ENCODE measurements at places on chromosomes 1 and 21.
A peak's percentile ranks its signal among the peaks of the same experiment; 100 is the strongest.

DNA sequence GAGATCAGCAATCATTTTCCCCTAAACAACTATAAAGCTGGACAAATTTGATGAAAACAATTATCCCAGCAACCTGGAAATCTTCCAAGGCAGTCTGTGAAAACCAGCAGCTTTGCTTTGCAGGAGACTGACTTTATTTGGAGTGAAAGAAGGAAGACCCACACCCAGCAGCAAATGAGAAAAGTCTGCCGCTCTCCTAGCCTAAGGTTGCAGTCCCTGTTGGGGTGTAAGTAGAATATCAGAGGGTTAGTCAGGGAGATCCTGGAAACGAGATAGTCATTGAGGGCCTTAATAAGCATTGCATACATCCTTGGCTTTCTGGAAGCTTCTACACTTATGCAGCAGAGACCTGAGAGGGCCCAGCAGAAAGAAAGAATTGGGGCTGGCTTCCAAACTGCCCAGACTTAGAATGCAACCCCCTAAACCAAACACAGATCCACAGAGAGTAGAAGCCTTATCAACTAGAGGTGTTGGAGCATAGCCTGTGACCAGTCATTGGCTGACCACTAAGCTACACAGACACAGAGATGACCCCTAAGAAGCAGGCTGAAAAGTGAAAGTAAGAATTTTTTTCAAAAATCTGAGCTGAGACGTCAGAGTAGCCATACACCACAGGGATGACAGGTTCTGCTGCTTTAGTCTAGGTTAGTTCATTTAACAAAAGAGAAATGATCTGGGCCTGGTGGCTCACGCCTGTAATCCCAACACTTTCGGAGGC lies 98.3 kb downstream of the LYPLAL1 start:
- DNase-seq: peak; percentile 59

DNA sequence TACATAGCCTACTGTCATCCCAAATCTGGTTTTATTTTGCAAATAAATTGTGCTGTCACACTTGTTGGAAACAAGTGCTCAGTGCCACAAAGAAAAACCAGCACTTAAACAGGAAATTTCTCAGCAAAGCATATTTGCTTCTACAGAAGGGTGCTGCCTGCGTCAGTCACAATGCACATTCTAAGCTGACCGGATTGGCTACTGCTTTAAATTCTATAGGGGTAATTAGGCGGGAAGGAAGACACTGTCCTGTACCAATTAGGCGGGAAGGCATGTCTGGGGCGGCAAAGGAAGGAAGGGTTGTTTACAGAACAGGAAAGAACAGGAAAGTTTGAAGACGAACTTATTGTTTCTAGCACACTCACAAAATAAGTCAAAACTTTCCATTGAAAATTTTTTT lies 2.8 kb downstream of the IFI16 start:
- DNase-seq: no peak

- no peak for DNase-seq
These were observed 47.9 kb downstream of the GON4L start for GRCh38 chr1:155809088-155809487.

- DNase-seq: peak; percentile 91
These were observed 65.0 kb upstream of the DISP3 start for GRCh38 chr1:11413986-11414391.

DNA sequence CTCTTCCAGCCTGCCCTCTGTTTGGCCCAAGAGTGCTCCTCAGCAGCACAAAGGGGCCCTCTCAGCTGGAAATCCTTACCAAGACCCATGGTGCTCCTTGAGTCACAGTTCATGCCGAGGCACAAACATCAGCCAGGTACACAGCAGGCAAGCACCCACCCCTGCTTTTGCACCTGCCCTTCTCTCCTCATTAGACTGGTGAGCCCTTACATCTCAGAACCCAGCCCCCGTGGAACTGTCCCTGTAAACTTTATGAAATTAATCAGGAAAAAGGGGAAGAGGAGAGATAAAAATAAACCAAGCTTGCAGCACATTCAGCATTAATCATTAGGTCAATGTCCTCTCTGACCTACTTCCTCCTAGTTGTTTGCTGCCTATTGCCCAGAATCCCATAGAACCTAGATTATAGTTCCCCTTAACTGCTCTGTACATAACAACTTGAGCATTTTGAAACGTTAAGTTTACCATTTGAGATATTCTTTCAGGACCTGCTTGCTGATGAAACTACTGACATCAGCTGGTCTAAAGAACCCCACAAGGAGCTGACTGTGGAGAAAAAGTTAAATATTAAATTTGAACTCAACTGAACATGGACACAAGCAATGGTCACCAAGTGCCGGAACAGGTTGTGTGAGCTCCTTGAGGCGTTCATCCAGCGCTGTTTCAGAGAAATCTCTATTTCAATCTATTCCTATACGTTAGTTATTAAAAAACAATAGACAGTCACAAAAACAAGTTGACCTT lies 738.4 kb downstream of the MATN1 start:
- DNase-seq: no peak
